ENCODE measurements at places on chromosomes 7 and 10.

GRCh38 chr10:43471146-43471545, 34.2 kb downstream of the ZNF487 start:
- no peaks in the 10 kb centered on the region for H3K4me1 ChIP-seq
- no peak overlapping the region for H3K4me3 ChIP-seq

DNA sequence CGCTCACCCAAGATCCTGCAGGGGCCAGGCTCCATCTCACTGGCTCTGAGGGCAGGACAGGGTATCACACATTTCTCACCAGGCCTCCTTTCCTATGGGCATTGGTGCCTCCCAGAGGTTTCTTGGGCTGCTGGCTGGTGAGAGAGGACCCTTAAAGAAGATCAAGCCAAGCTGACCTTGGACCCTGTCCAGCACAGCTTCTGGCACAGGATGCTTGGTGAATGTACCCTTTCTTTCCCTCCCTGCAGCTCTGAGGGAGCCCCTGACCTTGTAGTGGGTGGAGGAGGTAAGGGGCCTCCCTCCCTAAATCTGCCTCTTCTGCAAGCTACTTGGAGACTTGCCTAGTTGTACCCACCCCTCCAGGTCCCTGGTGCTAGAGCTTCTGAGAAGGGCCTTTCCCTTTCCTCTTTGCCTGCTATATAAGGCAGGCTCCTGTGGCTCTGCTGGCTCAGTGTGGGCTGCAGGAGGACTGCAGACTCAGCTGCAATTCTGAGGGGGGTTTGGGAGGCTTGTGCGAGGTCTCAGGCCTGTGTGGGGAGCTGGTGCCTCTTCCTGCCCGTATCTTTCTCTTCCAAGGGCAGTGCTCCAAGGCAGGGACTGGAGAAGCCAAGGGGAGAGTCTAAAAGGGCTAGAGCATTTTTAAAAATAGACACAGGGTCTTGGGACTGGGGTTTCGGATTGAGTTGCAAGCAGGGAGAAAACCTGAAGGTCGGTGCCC, 11.7 kb upstream of the TRIM8 start:
- H3K27ac ChIP-seq: peak overlapping the region; percentile 62
- H3K27me3 ChIP-seq: no peaks in the 10 kb centered on the region
- no peak for DNase-seq
- H3K36me3 ChIP-seq: peaks cover 4% of the 10 kb centered on the region

DNA sequence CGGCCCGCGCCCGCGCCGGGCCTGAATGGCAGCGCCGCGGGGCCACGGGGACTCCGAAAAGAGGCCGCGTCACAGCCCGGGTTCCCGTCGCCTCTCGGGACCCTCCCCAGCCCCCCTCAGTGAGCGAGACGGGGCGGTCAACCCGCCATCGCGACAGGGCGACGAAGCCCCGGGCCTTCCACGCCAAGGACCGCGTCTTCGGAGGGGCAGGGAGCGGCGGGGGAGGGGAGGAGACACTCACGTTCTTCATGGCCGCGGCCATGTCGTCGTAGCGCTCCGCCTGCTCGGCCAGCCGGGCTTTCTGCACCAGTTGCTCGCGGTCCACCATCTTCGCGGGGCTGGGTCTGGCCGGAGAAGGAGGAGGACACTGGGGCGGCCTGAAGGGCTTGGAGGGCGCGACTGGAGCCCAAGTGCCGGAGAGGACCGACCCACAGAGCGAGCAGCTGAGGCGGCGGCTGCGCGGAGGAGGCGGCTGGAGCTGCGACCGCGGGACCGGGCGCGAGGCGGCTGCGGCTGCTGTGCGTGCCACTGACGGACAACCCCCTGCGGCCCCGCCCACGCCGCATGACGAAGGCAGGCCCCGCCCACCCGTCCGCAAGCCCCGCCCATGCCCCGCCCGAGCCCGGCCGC, at the start of gene YWHAG:
TSS of gene YWHAG (minus strand) at position 511 of the 630 bp plus-strand sequence. CDS start at position 328, 183 bp downstream.
- H3K4me1 ChIP-seq: peaks cover 32% of the 10 kb centered on the region
- peak within 1 kb of the TSS; percentile 99 for H3K27ac ChIP-seq
- H3K4me3 ChIP-seq: peak within 1 kb of the TSS; percentile 95
- DNase-seq: peak; percentile 88
- H3K27me3 ChIP-seq: no peaks in the 10 kb centered on the region

DNA sequence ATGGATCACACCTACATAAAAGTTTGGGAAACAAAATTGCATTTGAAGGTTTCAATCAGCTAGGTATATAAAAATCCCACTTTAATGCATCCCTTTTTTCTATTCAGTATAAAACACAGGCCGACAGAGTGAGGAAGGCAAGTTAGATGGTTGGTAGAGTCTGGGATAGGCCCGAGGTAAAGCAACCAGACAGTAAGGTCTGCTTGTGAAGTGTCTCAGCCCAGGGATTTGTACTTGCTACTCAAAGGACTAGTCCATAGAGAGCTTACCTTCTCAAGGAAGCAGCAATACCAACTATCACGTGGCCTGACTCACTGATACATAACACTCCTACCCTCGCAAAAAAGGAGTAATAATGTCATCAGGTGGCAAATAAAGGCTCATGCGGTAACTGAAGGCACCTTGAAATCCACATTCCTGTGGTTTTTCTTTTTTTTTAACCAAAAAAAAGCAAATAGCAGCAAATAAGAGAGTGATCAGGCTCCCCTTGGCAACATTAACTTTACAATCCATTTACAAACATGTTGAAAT, 56.2 kb upstream of the ATP6V0A4 start:
- H3K4me3 ChIP-seq: no peak overlapping the region
- H3K27me3 ChIP-seq: peaks cover 14% of the 10 kb centered on the region
- peaks cover 4% of the 10 kb centered on the region for H3K36me3 ChIP-seq
- no peak for DNase-seq

- H3K27ac ChIP-seq: no peak overlapping the region
- H3K4me1 ChIP-seq: no peaks in the 10 kb centered on the region
- DNase-seq: no peak
- no peaks in the 10 kb centered on the region for H3K27me3 ChIP-seq
- no peaks in the 10 kb centered on the region for H3K36me3 ChIP-seq
Observed at GRCh38 chr7:20991544-20991943, 204.9 kb upstream of the SP8 start.

GRCh38 chr10:129385600-129385999, 81.4 kb upstream of the MGMT start:
- no peak for DNase-seq
- H3K4me1 ChIP-seq: no peaks in the 10 kb centered on the region
- H3K4me3 ChIP-seq: no peak overlapping the region
- H3K36me3 ChIP-seq: no peaks in the 10 kb centered on the region
- no peak overlapping the region for H3K27ac ChIP-seq
- H3K27me3 ChIP-seq: peaks cover 2% of the 10 kb centered on the region

- no peaks in the 10 kb centered on the region for H3K27me3 ChIP-seq
- H3K4me3 ChIP-seq: no peak overlapping the region
- H3K27ac ChIP-seq: no peak overlapping the region
- no peaks in the 10 kb centered on the region for H3K36me3 ChIP-seq
Observed at GRCh38 chr10:13972609-13973008, 358.1 kb downstream of the FRMD4A start.

DNA sequence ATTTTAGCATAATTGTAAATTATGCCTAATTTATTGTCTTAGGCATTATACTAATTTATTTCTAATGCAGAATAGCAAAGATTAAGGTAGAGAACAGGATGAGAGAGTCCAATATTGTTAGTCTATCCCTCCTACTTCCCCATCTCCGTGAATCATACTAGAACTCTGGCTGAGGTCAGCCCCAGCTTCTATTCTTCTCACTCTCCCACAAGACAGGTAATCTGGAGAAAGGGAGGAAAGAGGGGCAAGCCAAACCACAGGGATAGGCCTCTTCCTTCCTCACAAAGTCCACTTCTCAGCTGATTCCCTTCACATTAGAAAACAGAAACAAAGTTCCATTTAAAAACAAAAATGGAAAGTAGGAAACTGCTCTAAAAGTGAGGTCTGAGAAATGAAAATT, 117.5 kb upstream of the LAMB4 start:
- no peak overlapping the region for H3K4me3 ChIP-seq
- H3K36me3 ChIP-seq: no peaks in the 10 kb centered on the region
- no peak for DNase-seq
- no peaks in the 10 kb centered on the region for H3K27me3 ChIP-seq

GRCh38 chr10:24255115-24255880, 46.4 kb downstream of the KIAA1217 start:
- no peak overlapping the region for H3K4me3 ChIP-seq
- no peaks in the 10 kb centered on the region for H3K36me3 ChIP-seq
- no peak overlapping the region for H3K27ac ChIP-seq
- no peaks in the 10 kb centered on the region for H3K4me1 ChIP-seq
- peaks cover 2% of the 10 kb centered on the region for H3K27me3 ChIP-seq

DNA sequence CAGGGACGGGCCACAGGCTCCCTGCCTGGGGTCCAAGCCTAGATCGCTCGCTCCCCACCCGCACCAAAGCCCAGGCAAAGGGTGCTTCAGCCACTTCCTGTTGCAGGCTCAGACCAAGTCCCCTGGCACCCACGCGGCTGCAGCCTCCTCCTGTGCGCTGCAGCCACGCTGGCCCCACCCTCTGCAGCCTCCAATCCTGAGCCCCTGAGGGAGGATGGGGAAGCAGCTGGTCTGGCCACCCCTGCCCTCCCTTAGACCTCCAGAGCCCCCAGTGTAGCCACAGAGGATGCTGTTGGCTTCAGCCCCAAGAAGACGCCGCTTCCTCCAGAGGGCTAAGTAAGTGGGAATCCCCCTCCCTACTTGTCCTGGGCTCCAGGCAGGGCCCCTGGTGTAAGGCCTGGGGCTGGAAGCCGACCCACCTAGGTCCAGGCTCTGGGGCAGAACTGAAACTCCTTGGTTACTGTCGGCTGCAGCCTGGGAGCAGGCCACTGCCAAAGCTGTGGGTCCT, 9.4 kb downstream of the LIMK1 start:
- no peaks in the 10 kb centered on the region for H3K27me3 ChIP-seq
- H3K27ac ChIP-seq: peak overlapping the region; percentile 98
- H3K4me3 ChIP-seq: no peak overlapping the region
- no peak for DNase-seq

GRCh38 chr10:52346394-52347326, 32.6 kb downstream of the DKK1 start:
- no peak for DNase-seq
- H3K4me3 ChIP-seq: no peak overlapping the region
- H3K36me3 ChIP-seq: no peaks in the 10 kb centered on the region
- no peaks in the 10 kb centered on the region for H3K27me3 ChIP-seq
- no peaks in the 10 kb centered on the region for H3K4me1 ChIP-seq
- no peak overlapping the region for H3K27ac ChIP-seq

DNA sequence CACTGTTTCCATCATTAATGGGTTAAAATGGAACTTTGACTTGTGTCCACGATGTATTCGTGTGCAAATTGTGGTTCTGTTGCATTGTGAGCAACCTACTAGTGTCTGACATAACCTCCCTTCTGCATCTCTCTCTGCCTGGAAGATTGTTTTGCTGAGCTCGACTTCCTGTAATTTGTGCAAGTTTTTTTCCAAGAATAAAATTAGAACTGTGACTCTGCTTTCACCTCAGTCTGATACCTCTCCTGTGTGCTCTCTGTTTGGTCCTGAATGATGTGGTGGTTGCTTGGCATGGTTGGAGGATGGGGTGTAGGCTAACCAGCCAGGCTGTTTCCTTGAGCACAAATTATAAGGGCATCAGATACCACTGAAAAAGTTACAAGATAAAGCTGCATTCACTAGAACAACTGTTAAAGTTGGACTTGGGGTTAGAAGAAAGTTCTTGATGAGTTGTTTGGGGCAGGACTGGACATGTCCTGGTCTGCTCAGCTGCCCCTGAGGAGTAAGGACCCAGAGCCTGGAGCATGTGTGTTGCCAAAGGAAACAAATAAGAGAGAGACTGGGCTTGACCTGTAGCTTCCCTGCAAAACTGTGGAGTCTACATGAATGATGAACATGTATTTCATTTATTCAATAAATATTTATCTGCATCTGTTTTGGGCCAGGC, 1.9 kb upstream of the VOPP1 start:
- DNase-seq: no peak
- peaks cover 6% of the 10 kb centered on the region for H3K36me3 ChIP-seq
- peak overlapping the region; percentile 79 for H3K27ac ChIP-seq
- H3K4me3 ChIP-seq: peak overlapping the region; percentile 72

DNA sequence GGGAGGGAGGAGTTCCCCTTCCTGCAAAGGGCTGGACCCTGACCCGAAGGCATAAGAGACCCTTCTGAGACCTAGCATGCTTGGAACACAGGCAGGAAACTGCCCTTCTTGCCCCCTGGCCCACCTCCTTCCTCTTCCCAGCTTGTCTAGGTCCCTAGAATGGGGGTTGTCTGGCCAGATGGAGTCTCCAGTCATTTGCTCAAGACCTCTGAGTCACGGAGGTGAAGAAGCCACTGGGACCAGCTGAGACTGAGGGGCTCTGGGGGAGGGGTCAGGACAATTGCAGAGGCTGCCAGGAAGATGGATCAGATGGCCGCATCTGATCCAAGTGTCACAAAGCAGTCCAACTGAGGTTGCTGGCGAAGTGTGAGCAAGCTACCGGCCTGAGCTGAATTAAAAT, 46.2 kb downstream of the COL13A1 start:
- DNase-seq: no peak
- no peaks in the 10 kb centered on the region for H3K36me3 ChIP-seq
- peaks cover 25% of the 10 kb centered on the region for H3K27me3 ChIP-seq
- H3K4me1 ChIP-seq: no peaks in the 10 kb centered on the region
- no peak overlapping the region for H3K27ac ChIP-seq
- H3K4me3 ChIP-seq: no peak overlapping the region

- H3K27ac ChIP-seq: no peak overlapping the region
- no peaks in the 10 kb centered on the region for H3K27me3 ChIP-seq
- no peak overlapping the region for H3K4me3 ChIP-seq
- H3K4me1 ChIP-seq: no peaks in the 10 kb centered on the region
Observed at GRCh38 chr7:100465702-100466311, 1.7 kb upstream of the SPACDR start.

DNA sequence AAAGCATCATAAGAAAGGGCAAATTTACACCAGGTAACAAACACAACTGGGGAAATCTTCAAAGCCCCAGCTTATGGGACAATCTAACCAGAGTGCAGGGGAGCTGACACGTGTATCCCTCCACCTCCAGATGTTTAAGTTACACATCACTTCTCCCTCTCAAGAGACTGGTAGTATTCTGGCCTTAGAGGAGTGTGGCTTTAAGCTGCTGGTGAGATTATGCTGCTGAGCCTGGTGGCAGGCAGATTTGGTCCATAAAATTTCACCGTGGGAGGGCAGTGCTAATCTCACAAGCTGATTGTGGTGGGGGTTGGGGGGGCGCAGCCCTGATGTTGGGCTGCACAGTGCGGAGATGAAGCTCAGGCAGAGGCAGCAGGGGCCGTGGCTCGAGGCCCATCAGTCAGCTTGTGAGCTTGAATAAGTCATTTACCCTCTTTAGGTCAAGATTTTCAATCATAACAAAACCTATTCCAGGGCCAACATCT, 431.0 kb upstream of the GALNT17 start:
- no peak overlapping the region for H3K27ac ChIP-seq
- DNase-seq: no peak
- no peaks in the 10 kb centered on the region for H3K36me3 ChIP-seq
- no peaks in the 10 kb centered on the region for H3K4me1 ChIP-seq
- H3K4me3 ChIP-seq: no peak overlapping the region

Data from T-helper 2 cell treated with Interferon-gamma antibody and Interleukin-4, amounts not matched to agents 5 μg/mL and 100 μg/mL, for 36 hours (primary cell).